ENCODE measurements at places on chromosomes 3 and 15. TPM values are rescaled to one million over a fixed set of nuclear protein-coding genes. Genes with fewer than 3 reads are reported as not detected.

PRC1 gene
- total RNA-seq, result 251 TPM

SCAMP5 gene
- 19.5 TPM for total RNA-seq

DLL4 gene
- total RNA-seq, result 0.69 TPM

FEZF2 gene
- total RNA-seq, result not detected

CHST14 gene
- 20.0 TPM for total RNA-seq

TGM4 gene
- not detected for total RNA-seq

SV2B gene
- not detected for total RNA-seq

SHF gene
- 1.1 TPM for total RNA-seq

GRCh38 chr3:187925326-187925725 lies 180.1 kb upstream of the BCL6 start:
- no peak for DNase-seq

DNA sequence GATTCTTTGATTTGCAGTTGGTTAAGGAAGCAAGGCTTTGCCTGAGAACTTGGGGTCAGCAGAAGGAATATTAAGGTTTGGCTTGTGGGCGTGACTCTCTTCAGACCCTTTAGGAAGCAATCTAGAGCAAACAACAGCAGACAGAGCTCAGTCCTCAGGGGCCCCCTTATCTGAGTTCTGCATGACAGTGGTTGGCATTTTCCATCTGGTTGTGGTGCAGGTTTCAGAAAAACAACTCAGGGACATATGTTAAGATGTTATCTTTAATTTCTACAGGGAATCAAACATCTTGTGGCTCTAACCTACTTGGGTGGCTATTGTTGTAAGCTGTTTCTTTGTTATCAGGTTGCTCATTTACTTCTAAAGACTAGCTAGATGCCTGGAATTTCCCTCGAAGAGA lies 141.4 kb downstream of the VPS8 start:
- no peak for DNase-seq

GRCh38 chr3:195003006-195003892 lies 267.7 kb downstream of the XXYLT1 start:
- DNase-seq, result no peak

DNA sequence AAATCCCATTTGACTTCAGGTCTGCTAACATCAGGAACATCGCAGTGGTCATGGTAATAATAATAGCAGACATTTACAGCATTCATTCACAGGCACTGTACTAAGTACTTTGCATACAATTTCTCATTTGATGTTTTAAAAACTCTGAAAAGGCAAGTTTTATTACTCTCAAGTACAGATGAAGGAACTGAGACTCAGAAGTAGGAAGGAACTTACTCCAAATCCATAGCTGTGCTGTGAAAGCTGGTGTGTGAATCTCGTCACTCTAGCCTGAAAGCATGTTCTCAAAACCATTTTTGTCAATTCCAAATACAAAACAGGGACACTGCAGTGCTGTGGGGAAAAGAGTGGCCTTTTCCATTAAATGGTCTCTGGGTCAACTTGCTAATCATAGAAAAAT lies 179.9 kb downstream of the FAM43A start:
- DNase-seq, result no peak

- no peak for DNase-seq
Measured at GRCh38 chr15:70802629-70803028, 39.3 kb upstream of the UACA start.

GRCh38 chr3:18223974-18224373 lies 201.2 kb downstream of the SATB1 start:
- no peak for DNase-seq

DNA sequence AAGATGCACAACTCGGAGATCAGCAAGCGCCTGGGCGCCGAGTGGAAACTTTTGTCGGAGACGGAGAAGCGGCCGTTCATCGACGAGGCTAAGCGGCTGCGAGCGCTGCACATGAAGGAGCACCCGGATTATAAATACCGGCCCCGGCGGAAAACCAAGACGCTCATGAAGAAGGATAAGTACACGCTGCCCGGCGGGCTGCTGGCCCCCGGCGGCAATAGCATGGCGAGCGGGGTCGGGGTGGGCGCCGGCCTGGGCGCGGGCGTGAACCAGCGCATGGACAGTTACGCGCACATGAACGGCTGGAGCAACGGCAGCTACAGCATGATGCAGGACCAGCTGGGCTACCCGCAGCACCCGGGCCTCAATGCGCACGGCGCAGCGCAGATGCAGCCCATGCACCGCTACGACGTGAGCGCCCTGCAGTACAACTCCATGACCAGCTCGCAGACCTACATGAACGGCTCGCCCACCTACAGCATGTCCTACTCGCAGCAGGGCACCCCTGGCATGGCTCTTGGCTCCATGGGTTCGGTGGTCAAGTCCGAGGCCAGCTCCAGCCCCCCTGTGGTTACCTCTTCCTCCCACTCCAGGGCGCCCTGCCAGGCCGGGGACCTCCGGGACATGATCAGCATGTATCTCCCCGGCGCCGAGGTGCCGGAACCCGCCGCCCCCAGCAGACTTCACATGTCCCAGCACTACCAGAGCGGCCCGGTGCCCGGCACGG lies 991 bp downstream of the SOX2 start:
- DNase-seq, result no peak

GRCh38 chr3:122942937-122943827 lies 84.4 kb downstream of the SEMA5B start:
- DNase-seq, result no peak

DNA sequence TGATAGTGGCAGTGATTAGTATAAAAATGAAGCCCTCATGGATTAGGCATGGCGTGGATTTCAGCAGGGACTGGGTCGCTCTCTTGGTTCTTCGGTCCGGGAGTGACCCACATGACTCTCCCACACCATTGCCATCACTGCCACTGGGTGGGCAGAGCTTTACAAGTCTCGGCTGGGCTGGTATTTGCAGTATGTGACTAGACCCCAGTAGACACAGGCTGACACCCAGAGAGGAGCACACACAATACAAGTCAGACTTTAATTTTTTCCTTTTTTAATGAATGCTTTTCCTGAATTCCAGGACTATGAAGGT lies 1.5 kb downstream of the SV2B start:
- no peak for DNase-seq

- DNase-seq, result no peak
Measured at GRCh38 chr3:81216192-81216591, 545.3 kb downstream of the GBE1 start.

GRCh38 chr15:89783111-89783860 lies 7.2 kb downstream of the MESP2 start:
- DNase-seq, result no peak

DNA sequence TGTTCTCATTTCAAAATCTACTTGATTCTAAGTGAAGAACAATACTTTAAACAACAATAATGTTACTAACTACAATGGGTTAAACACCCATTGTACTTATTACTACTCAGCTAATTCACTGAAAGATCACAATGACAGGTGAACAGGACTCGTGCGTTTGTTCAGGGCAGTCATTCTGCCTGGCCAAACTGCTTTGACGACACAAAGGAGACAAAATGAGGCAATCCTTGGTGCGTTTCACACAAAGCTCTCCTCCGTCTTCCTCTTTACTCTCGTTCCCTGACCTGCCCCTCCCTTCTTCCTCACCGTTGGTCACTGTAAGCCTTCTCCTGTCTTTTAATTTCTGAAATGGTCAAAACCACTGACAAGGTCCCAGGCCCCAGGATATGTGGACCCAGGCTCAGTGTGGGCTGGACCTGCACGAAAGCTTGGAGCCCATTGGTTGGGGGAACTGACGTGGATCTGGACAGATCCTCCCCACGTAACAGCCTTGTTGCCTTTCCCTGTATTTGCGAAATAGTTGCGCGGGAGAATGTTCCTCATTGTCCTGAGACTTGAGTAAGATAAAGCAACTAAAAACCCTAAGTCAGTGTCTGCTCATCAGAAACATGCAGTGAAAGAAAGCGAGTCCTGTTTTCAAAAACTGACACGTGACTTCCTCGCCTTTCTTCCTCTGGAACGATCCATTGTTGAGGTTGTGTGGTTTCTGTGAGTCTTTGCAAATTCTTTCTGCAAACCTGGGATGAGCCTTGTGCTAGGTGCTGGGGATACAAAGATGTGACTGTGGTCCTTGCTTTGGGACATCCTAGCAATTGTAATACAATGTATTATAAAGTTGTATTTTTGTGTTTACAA lies 147.1 kb upstream of the RGMA start:
- no peak for DNase-seq

- no peak for DNase-seq
Measured at GRCh38 chr15:98809273-98809672, 160.9 kb downstream of the IGF1R start.

DNA sequence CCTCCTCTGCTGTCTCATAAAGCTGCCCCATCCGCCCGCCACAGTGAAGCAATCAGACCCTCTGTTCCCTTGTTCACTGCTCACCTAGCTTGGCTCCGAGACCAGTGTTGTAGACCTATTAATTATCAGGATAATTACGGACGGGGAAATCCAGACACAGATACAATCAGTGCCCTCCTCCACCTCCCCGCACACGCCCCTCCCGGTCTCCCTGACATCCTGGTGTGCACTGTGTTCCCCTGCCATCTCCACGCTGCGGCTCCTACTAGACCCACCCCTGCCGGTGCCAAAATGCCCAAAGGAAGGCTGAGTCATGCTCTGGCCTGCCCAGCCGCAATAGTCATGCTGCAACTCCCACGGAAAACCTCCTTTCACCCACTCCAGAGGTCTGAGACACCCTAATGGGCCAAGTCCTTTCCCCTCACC lies 277.3 kb upstream of the TLE3 start:
- no peak for DNase-seq

All from epithelial cell of proximal tubule (primary cell).